ENCODE measurements at places on chromosomes 3 and 15. TPM values are rescaled to one million over a fixed set of nuclear protein-coding genes. Genes with fewer than 3 reads are reported as not detected.

Gene WDR93
- under 0.01 TPM for total RNA-seq

Gene CHDH
- 0.44 TPM for total RNA-seq

Gene SH2D7
- total RNA-seq, result not detected

Gene C2CD4A
- 0.12 TPM for total RNA-seq

Gene ZNF660
- total RNA-seq, result 1.7 TPM

Gene TMEM207
- total RNA-seq, result not detected

Gene DAZL
- total RNA-seq, result not detected

Gene SLC28A2
- not detected for total RNA-seq

Gene EPHA3
- total RNA-seq, result 1.9 TPM

Gene LARP6
- total RNA-seq, result 174 TPM

Gene NIT2
- total RNA-seq, result 23.2 TPM

Gene ESYT3
- total RNA-seq, result 6.5 TPM

Gene CCR3
- not detected for total RNA-seq

Gene CHST14
- 8.5 TPM for total RNA-seq

Gene ACP3
- 27.1 TPM for total RNA-seq

Gene GALNT15
- total RNA-seq, result 3.4 TPM

Gene RBPMS2
- under 0.01 TPM for total RNA-seq
